Fibroblast of mammary gland (primary cell): ENCODE measurements at places on chromosomes 16 and 17.

DNA sequence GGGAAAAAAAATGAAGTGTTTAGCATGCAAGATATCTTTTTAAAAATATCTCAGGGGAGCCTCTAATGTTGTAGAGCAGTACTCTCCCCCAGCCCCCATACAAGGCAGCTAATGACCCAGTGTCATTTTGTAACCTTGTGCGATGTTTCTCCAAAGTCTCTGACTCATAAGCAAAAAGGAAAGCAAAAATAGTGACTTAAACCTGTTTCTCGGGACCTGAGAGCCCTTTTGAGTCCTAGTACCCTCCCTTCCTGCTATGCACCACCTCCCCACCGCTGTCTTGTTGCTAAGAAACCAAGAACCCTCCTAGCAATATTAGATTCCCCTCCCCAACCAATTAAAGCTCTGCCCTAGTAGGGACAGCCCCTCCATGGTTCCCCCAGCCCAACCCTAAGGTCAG, 2.8 kb downstream of the MYCBPAP start:
- peak; percentile 46 for DNase-seq

GRCh38 chr16:87098361-87098760, 218.8 kb downstream of the C16orf95 start:
- no peak for DNase-seq

GRCh38 chr16:57736419-57737351, 1.1 kb downstream of the KATNB1 start:
- peak; percentile 75 for DNase-seq

GRCh38 chr17:74852237-74853047, 7.2 kb downstream of the GRIN2C start:
- DNase-seq = no peak

DNA sequence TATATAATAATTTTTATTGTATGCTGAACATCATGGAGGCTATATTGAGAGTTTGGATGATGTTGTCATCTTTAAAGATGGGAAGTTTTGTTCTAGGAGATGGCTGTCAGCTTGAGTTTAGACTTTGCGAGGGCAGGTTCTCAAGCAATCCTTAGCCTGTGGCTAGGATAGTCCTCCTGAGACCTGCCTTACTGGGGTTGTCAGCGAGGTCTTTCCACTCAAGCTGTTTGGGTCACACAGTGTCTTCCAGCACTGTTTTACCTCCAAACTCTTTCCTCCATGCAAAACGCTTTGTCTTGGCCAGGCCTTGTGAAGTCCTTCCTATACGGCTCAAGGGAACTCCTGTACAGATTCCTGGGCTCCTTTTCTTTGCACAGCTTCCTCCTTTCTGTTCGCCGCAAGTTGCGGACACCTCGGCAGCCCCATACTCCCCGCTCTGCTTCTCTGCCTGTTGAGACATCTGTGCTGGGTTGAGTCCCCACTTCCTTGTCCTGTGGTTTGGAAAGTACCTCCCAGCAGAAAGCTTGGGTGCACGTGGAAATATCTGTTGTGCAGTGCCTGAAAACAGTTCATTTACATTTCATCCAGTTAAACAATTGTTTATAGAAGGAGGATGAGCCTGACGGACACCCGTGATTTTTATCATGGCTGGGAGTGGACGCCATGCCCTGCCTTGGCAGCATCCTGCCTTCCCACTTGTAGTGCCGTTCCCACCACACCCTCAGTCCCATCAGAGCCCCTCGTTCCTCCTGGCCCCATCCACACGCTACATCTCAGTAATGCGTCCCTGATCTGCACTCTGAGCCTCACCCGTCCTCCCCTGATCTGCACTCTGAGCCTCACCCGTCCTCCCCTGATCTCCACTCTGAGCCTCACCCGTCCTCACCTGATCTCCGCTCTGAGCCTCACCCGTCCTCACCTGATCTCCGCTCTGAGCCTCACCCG, 55.0 kb upstream of the CBFA2T3 start:
- no peak for DNase-seq

- DNase-seq = no peak
These were observed 35.8 kb downstream of the LITAF start for GRCh38 chr16:11550791-11551498.

DNA sequence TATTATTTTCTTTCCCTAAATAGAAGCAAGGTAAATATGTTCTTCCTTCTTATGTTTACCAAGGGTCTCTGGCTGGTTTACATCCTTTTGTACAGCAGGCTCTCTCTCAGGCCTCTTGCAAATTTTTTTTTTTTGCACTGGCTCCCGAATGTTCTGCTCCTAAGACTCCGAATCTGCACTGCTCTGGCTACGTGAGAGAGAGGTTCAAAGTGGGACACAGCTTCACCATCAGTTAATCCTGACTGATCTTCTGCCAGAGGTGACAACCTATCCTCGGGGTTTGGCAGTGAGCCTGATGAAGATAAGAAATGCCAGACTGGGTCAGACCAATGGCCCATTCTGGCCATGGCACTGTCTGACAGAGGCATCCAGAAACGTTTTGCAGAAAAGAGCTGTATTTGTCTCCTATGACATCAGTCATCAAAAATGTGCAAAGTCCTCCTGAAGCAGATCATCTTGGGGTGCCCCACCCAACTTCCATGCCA, 136.9 kb downstream of the GRIN2A start:
- no peak for DNase-seq

- no peak for DNase-seq
These were observed 15.5 kb upstream of the BRCA1 start for GRCh38 chr17:43140396-43141332.

DNA sequence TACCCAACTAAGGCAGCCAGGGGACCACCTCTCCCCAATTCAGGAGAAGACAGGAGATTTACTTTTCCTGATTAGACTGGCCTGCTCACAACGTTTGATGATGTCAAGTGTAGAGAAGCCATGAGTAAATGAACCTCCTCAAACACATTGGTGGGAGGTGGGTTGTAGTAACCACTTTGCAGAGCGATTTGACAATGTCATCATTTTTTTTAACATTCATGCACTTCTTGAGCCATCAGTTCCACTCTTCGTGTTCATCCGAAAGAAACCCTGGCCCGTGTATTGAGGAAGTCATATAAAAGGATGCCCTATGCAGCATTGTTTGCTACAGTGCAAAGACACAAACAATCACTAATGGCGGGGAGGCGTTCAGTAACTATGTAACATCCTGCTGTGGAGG, 5.5 kb upstream of the KRT19 start:
- no peak for DNase-seq

DNA sequence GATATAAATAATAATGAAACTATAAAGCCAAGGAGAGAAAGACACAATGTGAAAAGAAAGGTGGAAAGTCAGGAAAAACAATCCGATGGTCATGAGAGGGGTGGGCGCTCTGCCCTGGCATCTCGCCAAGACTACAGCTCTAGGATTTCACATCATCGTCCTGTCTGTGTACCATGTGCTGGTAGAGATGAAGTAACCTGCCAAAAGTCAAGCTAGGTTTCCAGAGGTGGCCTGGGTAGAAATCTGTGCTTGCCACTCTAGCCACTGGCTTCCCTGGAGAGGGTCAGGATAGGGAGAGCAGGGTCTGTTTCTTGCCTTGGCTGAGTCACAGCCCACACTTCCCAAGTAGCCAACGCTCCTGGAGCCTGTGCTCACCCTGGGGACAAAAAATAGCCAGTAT, 31.0 kb upstream of the TRAP1 start:
- DNase-seq = peak; percentile 12

DNA sequence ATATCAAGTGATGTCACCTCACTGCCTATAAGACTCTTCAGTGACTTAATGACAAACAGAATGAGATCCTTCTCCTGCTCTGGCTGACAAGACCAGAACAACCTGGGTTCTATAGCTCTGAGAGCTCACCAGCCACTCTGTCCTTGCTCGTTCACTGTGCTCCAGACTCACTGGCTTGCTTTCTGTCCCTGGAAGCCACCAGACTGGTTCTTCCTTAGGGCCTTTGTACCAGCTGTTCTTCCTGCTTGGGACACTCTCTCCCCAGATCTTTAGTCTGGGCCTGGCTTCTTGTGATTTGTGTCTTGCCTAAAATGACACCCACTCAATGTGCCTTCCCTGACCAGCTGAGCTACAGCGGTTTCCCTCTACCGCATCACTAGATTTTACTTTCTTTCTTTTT, 76.1 kb downstream of the FTO start:
- DNase-seq = no peak

DNA sequence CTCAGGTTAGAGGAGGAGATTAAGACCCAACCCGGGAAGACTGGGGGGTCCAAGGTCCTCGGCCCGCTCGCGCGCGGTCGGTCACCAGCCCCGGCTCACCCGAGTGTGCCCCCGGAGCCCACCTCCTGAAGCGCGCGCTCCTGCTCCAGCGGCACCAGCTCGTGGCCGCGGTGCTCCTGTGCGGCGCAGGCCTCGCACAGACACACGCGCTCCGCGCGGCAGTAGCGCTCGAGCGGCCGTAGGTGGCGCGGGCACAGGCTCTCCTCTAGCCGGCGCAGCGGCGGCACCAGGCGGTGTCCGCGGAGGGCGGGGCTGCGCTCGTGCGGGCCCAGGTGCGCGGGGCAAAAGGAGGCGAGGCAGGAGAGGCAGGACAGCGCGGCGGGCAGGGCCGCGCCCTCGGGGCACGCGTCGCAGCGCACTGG, 618 bp downstream of the TRIM47 start:
- DNase-seq = peak; percentile 70

DNA sequence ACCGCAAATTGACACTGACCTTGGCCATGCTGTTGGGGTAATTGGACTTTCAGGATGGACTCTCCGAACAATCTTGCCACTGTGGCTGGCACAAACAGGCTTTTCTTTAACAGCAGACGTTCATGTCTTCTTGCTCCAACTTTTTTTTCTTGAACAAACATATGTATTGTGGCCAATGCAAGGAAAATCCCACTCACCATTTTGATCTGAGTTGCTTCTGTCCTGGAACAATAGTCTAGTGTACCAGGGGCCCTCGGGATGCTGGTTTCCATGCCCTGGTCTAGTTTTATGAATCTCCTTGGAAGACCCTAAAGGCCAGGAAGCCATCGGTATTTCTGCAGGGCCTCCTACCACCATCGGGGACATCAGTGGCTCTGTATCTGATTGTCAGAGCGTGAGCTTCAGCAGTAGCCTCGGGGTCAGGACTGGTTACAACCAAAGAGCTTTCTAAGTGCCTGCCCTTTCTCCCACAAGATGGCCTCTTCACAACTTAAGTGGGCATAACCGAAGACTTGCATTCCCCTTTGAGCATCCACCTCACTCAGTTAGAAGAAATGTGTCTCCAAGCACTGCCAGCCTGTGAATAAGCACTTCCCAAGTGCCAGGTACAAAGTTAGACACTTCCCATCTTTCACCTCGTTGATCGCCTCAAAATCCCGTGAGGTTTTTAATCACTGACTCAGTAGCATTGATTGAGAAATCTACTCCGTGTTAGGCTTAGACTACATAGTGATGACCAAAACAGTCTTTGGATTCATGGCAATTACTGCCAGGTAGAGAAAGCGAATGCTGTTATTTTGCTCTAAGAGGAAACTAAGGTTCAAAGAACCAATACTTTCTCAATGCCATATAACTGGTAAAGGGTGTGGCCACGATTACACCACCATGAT, 87.0 kb upstream of the TBX2 start:
- peak; percentile 63 for DNase-seq

- no peak for DNase-seq
These were observed 59.0 kb upstream of the WSCD1 start for GRCh38 chr17:6011206-6011605.

GRCh38 chr16:84314373-84314772, 19.7 kb downstream of the WFDC1 start:
- no peak for DNase-seq

DNA sequence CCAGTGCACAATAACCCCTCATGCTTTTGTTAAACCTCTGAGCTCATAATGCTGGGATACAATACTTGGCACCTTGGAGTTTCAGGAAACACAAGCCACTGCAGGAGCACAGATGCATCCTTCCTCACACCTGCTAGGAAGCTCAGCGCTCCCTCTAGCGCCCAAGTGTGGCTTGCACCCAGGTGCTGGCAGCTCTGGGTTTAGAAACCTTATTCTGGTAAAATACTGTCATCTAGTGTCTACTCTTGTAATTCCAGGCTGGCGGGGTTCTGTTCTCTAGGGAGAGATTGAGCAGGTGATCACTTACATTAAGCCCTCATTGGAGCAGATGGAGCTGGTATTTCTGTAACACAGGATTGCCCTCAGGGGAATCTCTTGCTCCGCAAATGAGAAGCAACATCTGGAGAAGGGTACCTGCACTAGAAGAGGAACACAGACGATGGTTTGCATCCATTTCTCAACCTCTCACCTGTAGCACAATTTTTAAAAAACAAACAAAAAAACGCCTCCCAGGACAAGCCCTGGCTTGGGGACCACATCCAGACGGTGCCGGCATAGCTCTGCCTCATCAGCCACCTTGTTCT, 1.5 kb downstream of the CCL1 start:
- DNase-seq = peak; percentile 90

GRCh38 chr16:53863861-53864260, 159.9 kb downstream of the FTO start:
- no peak for DNase-seq

DNA sequence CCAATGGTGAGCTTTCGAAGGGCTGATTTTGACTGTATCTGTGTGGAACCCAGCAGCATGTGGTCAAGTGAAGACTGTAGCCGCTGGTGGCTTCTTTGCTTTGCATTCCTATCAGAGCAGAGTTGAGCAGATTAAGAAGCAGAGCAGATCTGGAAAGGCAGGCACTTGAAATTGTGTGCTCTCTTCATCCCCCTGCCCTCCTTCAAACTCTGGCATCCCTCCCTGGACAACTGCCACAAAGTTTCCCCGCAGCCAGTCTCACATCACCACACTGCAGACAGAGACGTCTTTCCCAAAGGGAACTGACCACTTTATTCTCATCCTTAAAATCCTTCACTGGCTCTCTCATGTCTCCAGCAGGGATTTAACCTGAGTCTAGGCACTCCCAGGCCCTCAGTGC, 237.1 kb upstream of the DYNLRB2 start:
- DNase-seq = no peak

- no peak for DNase-seq
These were observed 33.2 kb upstream of the C1QL1 start for GRCh38 chr17:45001310-45001709.

- peak; percentile 35 for DNase-seq
These were observed 134.5 kb downstream of the MRTFB start for GRCh38 chr16:14205666-14206065.

DNA sequence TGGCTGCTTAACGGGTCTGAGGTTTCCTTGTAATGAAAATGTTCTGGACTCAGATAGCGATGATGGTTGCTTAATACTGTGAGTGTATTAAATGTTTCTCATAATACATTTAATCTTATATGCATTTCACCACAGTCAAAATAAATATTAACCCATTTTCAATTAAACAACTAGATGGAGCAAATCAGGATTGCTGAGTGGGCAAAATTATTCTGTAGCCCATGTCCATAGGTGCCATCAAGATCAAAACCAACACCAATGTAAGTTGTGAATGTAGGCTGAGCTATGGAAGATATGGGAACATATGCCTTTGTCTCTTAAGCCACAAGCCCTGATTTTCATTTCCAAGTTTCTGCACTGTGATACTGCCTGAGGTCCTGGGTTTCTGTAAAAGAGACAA, 572.6 kb upstream of the EEF2KMT start:
- DNase-seq = no peak

DNA sequence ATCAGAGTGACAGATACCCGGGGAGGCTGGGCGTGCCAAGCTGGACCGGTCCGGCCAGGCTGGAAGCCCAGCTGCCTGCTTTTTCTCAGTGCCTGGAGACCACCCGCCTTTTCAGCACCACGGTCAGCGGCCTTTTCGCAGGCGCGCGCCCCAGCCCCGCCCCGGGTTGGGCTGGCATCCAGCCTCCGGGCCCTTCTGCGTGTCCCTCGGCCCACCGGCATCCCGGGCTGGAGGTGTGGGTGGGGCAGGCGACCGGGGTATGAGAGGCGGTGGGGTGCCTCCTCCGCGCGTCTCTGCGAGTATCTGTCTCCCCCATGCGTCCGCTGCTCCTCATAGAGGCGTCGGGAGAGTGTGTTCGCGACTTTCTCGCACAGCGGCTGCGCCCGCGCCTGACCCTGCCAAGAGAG, 102.5 kb downstream of the MRM1 start:
- DNase-seq = peak; percentile 10
